DND-41 (cell line): ENCODE measurements at places on chromosomes 11 and 22.

GRCh38 chr11:33544593-33545373 is 155.8 kb downstream of the C11orf91 start:
- no peak for DNase-seq

- DNase-seq = no peak
Observed at GRCh38 chr11:99244613-99245012, 223.9 kb downstream of the CNTN5 start.

DNA sequence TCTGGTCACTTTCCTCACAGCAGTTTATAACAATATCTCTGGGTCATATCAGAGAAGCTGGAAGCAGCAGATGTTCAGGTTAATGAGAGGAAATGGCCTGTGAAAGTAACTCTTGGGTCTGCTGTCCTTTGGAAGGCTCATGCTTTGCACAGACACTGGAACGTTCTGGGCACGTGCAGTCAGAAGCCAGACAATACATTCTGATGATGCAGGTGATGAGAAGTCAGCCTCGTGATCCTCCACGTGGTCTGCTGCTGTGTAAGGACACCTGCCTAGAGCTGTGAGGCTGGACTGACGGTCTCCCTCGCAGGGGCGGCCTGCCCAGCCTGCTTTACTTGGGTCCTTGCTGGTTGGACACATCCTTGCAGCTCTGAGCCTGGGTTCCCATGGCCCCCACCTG is 18.8 kb upstream of the ADORA2A start:
- no peak for DNase-seq

DNA sequence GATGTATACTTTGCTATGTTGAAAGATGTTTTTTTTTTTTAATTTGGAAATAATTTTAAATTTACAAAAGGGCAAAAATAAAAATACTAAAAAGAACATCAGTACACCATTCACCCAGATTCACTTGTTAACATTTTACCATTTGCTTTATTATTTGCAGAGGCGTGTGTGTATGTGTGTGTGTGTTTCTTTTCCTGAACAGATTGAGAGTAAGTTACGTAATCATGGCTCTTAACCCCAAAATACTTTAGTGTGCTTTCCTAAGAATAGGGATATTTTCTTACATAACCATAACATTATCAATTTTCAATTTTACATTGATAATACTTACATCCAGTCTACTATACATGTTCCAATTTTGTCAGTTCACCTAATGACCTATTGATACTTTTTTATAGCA is 91.5 kb upstream of the HORMAD2 start:
- DNase-seq = no peak

DNA sequence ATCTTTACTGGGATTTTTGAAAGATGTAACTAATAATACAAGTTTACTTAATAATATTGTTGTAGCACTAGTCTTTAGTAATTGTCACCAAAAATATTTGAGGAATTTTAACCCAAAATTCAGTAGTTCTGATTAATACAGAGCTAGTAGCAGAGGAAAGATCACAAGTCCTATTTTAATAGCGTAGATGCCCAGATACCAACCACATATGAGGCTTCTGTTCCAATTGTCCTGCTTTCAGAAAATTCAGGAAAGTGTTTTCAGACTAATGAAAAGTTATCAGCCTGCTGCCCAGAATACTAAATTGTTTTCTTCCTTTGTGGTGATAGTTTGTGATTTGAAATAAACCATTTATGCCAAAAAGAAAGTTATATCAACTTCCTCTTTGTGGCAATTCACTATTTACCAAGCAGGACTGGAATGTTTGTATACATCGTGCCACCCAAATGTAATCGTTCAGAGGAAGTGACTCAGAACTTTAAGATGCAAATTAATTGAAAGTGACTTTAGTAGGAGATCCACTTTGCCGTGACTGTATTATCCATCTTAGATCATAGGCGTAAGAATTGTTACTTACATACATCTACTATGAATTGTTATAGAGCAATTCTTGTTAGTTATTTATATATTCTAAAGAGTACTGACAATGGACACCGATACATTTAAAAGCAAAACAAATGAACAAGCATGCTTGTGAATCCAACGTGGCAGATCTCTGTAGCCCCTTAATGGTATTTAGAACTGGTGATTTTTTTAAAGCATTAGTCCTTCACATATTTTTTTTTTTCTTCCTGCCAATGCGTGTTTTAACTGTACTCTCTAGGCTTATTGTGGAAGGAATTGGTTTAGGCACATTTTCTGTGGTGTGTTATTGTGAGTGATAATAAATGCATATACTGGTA is 231.0 kb downstream of the DDX10 start:
- no peak for DNase-seq

GRCh38 chr11:107973641-107974040 is 35.1 kb upstream of the CUL5 start:
- no peak for DNase-seq

- DNase-seq = no peak
Observed at GRCh38 chr11:85627332-85627997, at the start of gene DLG2. Gene DLG2 (minus strand): TSS chr11:85627344.

GRCh38 chr11:68003846-68004550 is at the start of gene UNC93B1:
Gene UNC93B1 (minus strand): TSS chr11:68004097. CDS start chr11:68004043, 54 bp downstream.
- peak; percentile 55 for DNase-seq

GRCh38 chr11:128476729-128477128 is 110.6 kb downstream of the ETS1 start:
- DNase-seq = peak; percentile 77

DNA sequence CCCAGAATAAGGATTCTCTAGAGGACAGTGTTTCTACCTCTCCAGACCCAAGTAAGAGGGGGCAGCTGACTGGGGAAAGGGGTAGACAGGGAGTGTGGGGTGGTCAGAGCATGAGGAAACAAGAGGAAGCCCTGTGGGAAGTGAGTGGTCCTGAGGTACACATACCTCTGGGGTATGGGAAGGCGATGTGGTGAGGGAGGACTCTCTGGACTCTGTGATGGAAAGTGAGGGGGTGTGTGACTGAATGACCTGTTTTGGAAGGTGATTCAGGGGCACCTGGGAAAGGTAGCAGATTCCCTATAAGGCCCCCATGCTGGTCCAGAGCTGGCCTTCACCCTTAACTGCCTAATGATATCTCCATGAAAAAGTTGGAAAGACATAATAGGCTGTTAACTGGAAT is 80.1 kb downstream of the DEPDC5 start:
- no peak for DNase-seq

GRCh38 chr11:2666401-2666741 is 33.4 kb downstream of the KCNQ1OT1 start:
- no peak for DNase-seq

- no peak for DNase-seq
Observed at GRCh38 chr22:37505989-37506388, 13.2 kb downstream of the CARD10 start.

GRCh38 chr22:36378869-36379217 is 8.9 kb downstream of the MYH9 start:
- DNase-seq = no peak

DNA sequence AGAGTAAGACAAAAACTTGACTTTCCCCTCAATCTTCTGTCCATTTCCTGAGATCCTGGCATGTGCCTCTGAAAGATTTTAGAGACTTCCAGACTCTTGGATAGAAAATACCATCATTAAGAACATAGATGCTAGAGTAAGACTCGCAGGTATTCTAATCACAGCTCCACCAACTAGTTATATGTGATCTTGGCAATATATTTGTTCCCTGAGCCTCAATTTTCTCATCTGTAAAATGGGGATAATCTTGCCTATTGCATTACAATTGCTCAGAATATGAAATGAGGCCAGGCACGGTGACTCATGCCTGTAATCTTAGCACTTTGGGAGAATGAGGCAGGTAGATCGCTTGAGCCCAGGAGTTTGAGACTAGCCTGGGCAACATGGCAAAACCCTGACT is 10.7 kb downstream of the RHOG start:
- no peak for DNase-seq

- no peak for DNase-seq
Observed at GRCh38 chr11:130817330-130817944, 98.8 kb downstream of the SNX19 start.

- DNase-seq = no peak
Observed at GRCh38 chr22:49329636-49330035, 498.0 kb downstream of the BRD1 start.

- DNase-seq = no peak
Observed at GRCh38 chr11:97092823-97093222, 703.0 kb downstream of the JRKL start.

- DNase-seq = no peak
Observed at GRCh38 chr11:7759010-7759409, 37.7 kb downstream of the OR5P2 start.

DNA sequence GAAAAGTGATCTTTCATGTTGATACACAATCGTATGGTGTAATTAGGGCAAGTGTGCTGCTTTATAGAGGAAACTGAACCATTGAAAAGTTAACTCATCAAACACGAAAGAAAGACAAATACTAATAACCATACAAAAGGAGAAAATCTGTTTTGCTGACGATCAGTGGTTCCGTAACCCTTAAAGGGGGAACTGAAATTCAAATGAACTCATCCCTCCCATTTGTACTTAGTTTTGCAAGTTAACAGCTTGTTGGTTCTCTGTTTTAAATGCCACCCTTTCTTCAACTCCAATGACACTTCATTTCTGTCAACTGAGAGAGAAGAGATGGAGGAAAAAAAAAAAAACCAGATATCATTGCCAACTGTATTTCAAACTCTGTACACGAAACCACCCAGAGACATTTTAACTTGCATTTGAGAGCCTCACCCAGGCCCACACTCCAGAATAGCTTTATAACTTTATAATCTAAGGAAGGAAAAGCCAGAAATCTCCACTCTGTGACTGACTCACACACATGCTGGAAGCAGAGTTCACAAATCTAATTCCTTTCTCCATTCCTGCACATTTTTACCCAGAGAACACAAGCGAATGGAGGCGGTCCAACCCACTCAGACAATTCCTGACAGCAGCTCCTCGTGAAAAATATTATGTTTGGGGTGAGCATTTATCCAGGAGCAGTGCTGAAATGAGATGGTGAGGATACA is 17.4 kb upstream of the CSNK2A3 start:
- DNase-seq = no peak

DNA sequence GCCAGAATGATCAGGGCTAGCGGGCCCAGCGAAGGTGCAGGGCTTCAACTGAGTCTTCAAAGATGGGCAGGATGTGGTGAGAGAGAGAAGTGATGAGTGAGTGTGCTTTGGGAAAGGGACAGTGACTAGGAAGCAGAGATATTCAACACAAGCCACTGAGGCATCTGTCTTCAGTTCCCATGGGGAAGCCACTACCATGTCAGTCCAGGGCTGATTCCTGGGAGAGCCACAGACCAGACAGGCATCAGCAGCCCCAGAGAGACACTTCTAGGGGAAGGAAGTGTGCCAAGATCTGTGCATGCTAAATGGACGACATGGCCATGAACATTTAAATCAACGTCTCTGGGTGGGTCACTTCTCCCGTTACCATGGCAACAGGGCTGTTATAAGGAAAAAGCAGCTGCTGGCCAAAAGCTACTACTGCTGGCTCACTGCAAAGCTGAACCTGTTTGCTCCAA is 28.5 kb downstream of the P4HA3 start:
- peak; percentile 23 for DNase-seq
